CD8-positive, alpha-beta T cell (primary cell): ENCODE measurements at places on chromosomes 5 and 9.

DNA sequence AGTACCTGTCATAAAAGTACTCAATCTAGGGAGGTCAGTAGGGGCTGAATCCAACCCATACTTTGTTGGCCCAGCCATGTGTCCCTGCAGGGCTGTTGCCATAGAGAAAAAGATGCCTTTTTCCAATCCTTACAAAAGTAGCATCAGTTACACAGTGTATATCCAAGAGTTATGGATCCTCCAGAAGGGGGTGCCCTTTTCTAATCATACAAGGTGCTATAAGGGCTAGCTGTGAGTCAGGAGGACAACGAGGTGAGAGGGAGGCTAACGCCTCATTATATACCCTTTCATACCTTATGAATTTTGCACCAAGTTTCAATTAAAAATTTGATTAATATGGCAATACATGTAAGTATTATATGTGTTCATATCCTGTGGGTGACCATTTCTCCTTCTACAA is 4.8 kb downstream of the KIAA0825 start:
- no peak for DNase-seq

DNA sequence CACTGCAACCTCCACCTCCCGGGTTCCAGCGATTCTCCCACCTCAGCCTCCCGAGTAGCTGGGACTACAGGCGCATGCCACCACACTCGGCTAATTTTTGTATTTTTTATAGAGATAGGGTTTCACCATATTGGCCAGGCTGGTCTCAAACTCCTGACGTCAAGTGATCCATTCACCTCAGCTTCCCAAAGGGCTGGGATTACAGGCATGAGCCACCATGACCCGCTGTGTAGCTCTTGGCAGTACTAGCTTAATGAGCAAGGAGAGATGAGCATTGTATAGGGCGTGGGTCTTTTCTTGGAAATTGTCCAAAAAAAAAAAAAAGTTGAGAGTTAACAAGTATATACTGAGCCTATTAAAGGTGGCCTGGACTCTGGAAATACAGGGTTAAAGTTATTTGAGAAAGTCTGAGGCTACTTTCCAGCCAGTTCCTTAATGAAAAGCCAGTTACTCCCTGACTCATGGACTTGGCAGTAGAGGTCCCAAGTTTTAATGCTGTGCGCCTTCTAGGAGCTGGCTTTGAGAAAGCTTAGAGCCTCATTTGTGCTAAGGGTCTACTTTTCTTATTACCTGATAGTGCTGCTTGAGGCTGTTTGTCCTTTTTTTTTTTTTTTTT is 4.2 kb upstream of the FGF18 start:
- no peak for DNase-seq

DNA sequence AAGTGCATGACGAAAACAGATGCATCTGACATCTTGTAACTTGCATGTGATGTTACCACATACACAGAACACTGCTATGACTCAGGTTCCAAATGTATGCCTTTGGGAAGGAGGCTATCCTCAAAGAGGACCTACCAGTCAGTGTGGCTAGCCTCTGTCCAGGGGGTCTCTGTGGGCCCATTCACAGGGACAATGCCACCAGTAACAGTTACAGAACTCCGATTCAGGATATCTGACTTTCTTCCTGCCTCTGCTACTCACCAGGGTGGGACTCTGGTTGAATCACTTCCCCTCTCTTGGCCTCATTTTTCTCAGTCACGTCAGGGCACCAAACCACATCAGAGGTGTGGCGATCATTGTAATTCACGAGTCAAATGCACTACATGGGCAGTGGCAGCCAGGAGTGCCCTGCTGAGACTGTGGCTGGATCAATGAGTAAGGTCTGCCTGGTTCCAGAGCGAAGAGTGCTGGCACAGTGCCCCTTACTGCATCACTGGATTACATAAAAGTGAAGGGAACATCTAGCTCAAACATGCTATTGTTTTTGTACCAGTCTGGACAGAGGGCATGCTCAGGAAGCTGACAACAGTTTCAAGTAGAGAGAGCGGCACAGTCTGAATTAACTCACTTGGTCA is 13.2 kb downstream of the ATOX1 start:
- DNase-seq, result peak; percentile 72

DNA sequence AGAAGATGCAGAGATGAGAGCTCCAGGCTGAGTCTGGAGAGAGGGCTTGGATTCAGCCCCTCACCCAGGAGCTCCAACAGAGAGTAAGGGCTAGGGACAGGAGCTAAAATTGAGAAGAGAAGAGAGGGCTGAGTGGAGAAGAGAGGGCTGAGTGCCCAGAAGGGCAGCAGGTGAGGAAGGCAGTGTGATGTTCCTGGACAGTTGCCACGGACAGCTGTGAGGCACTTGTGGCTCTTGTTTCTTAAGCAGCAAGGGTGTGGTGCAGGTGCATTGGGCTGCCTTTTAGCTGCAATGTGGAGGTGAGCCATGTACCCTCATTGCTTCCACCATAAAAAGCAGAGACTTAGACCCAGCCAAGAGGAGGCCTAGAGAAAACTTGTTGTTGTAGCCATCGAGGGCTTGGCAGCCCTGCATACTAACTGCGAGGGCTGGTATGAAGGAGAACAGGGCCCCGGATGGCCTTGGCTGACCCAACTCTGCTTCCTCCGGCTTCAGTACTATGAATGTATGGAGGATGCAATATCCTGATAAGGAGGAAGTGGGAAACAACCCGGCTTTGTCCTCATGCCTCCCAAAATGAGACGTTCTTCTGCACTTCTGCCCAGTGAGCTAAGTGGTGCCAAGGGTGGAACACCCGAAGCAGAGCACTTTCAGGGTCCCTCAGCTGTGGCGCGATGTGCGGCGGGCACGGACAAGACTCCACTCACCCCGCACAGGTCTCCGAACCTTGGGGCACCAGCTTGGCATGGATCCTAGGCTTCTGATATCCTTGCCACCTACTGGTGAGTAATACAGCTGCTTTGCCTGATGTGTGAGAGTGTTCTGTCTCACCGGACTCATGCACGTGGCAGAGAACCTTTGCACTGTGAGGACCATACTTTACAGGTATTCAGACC is 65.2 kb downstream of the LRRC70 start:
- DNase-seq, result no peak

GRCh38 chr5:127061956-127062355 is 11.3 kb downstream of the C5orf63 start:
- DNase-seq, result no peak

DNA sequence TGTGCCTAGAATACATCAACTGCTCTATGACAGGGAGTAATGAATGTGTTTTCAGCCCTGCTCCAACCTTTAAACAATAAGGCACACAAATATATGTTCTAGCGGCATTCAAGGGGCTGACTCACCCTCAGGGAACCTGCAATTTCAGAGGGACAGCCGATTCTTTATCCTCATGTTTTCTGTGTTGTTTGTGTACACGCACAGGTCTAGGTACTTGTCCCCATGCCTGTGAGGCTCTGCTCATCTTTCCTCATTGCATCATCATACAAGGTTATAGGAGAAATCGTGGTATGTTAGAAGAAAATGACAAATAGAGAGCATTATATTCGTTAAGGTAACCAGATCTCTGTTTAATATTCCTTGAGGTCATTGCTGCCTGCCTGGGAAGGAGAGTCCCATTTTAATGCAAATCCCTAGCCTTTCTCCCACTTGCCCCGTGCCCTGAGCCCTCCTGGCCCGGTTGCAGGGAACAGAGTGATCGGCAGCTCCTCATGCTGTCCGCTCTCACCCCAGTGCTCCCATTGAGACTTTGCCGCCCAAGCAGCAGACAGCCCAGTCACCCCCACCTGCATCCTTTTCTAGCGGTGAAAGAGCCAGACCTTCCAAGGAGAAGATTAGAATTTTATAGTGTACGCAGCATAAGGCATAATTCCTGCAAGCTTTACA is 14.6 kb downstream of the MAP1B start:
- DNase-seq, result no peak

- no peak for DNase-seq
Measured at GRCh38 chr5:150033334-150033733, 32.8 kb downstream of the HMGXB3 start.

- DNase-seq, result no peak
Measured at GRCh38 chr5:139707445-139708003, 59.4 kb downstream of the CXXC5 start.

GRCh38 chr9:129885018-129885669 is 49.9 kb downstream of the USP20 start:
- peak; percentile 70 for DNase-seq

- DNase-seq, result no peak
Measured at GRCh38 chr9:6443661-6444060, 30.7 kb downstream of the UHRF2 start.

- no peak for DNase-seq
Measured at GRCh38 chr5:93967923-93968322, 226.5 kb upstream of the POU5F2 start.

DNA sequence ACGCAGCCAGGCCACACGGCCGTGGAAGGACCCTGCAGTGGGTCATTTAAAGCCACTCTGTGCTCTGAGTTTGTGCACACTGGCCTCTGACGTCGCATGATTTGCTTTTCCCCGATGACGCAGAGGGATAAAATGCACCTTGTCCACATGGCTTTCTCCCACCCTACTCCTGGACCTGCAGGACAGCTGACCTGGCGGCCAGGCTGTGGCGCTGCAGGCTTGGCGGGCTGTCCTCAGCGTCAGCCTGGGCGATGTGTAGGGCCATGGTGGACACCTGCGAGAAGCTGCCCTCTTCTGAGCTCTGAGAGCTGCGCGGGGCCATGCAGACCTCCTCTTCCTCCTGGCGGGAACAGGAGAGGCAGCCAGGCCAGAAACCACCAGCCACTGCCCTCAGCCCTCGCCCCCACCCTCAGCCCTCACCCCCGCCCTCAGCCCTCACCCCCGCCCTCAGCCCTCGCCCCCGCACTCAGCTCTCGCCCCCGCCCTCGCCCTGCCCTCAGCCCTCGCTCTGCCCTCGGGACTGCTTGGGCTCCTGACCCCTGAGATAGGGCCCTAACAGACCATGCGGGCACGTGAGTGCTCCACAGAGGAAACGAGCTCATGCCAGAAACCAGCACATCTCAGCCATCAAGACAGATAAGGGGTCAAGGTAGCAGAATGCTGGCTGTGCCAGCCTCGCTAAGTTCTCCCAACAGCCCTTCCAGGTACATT is 20.0 kb upstream of the SCGB3A1 start:
- DNase-seq, result no peak

DNA sequence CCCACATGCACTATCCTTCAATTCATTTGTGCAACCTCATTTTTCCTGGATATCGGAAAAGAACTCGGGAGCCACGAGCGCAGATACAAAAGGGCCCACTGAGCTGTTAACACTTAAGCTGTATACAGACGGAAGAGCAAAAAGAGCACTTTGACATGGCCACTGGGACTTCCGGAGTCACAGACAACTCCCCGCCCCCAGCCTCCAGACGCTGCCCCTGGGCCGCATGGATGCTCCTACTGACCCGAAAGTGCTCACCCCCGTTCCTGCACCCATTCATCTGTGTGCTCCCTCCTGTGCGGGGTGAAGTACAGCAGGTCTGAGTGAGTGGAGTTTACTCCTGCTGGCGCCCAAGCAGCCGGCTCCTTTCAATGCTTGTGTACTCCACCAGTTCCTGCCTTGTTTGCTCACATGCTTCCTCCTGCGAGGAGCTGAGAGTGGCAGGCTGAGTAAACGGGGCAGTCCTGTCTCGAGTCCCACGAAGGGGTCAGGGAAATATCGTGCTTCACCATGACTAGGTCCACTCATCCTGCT is 901.0 kb upstream of the CTNND2 start:
- DNase-seq, result no peak

GRCh38 chr5:40025586-40025985 is 600.8 kb upstream of the DAB2 start:
- DNase-seq, result no peak

DNA sequence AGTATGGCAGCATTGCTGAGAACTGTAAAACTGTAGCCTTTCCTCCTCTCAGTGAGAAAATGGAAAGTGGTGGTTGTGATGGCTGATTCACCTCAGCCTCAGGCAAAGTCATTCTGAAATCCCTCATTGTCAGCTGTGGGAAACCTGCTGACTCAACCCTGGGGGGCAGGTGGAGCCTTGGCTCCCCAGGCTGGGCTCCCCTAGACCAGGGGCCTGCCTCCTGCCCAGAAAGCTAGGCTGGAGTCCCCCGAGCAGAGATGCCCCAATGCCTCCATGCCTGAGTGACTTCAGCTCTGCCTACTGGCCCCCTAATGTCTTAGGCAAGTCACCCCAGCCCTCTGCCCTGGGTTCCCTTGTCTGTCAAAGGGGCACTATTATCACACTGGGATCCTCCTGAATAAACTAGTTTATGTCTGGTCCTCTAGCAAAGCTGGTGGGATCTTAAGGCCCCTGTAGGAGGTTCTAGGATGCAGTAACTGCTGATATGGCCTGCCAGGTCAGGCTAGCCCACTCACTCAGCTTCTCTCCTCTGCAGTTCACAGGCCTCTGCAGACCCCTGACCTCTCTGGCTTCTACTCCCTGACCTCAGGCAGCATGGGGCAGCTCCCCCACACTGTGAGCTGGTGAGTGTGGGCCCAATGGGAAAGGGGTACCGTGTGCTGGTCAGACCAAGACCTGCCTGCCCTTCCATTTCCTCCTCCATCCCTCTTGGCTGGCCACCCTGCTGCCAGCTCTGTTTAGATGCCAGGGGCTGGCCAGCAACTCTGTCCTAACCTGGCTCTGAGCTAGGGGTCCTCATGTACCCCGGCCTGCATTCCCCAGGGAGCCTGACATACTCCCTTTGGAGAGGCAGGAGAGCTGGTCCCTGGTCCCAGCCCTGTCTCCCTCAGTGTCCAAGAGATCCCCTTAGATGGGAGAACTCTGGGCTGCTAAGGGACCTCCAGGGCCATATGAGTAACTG is 24.2 kb downstream of the TCF7 start:
- DNase-seq, result peak; percentile 61

DNA sequence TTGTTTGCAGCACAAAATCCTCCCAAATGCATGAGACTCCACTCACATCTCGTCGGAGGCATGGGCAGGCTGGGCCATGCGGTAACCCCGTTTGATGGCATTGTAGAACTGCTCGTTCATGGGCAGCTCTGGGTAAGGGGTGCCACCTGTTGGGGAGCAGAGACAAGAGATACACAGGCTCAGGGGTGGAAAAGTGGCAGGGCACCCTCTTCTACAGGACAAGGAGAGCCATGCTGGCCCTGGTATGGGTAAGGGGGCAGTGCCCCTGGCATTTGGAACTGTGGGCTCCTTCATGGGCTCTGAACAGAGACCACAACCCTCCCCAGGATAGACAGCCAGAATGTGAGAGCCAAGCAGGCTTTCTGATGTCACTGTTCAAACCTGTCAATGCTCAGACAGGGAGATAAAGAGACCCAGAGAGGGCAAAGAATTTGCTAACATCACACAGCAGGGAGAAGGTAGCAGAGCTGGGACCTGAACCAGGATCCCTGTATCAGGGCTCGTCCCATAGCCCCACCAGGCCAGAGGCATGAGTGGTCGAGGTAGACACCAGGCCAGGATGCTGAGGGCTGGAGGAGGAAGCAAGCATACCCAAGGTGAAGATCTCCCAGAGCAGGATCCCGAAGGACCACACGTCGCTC is 33.2 kb upstream of the CSF1R start:
- no peak for DNase-seq

- DNase-seq, result no peak
Measured at GRCh38 chr5:29061381-29061780, 2023.0 kb upstream of the CDH9 start.

GRCh38 chr5:170225326-170226128 is 7.3 kb upstream of the C5orf58 start:
- DNase-seq, result peak; percentile 82

DNA sequence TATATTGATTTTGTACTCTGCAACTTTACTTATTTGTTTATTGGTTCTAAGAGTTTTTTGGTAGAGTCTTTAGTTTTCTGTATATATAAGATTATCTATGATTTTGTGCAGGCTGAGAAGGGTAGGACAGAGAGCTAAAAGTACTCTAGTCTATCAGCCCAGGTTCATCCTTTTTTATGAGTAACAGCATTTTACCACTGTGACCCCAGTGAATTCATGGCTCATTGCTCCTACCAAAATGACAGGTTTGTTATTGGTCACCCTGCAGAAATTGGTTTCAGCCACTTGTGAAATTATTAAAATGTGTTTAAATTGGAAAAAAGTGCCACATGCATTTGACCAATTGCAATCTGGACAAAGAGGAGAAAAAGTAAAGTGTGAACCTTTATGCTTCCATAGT is 421.4 kb upstream of the DAB2 start:
- no peak for DNase-seq
